ENCODE measurements at places on chromosomes 16 and 17.

- DNase-seq: no peak
Measured at GRCh38 chr17:79163071-79163470, 88.4 kb downstream of the ENGASE start.

- no peak for DNase-seq
Measured at GRCh38 chr16:11188801-11189740, 66.9 kb downstream of the SOCS1 start.

- peak; percentile 76 for DNase-seq
Measured at GRCh38 chr17:45228763-45229539, 7.3 kb downstream of the FMNL1 start.

DNA sequence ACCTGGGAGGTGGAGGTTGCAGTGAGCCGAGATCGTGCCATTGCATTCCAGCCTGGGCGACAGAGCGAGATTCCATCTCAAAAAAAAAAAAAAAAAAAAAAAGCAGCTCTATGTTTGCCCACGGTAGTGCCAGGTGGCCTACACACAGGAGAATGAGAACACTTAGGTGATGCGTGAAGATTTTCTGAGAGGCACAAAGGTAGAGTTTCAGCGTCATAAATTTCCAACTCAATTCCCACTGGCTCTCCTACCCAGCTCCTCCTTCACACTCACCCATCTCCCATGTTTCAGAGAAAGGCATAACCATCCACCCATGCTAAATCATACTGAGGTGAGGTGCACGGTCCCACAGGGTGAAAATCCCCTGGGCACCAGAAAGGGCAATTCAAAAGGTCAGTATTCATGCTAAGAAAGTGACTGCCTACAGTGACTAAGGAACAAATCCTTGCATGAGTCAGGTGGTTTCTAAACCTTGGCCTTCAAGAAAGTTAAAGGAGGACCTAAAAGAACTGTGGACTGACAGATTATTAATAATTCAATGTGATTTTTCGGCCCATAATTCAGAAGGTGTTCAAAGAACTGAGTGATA, 4.8 kb downstream of the DCAKD start:
- DNase-seq: no peak

GRCh38 chr16:51538707-51539498, 387.8 kb upstream of the SALL1 start:
- DNase-seq: peak; percentile 65

DNA sequence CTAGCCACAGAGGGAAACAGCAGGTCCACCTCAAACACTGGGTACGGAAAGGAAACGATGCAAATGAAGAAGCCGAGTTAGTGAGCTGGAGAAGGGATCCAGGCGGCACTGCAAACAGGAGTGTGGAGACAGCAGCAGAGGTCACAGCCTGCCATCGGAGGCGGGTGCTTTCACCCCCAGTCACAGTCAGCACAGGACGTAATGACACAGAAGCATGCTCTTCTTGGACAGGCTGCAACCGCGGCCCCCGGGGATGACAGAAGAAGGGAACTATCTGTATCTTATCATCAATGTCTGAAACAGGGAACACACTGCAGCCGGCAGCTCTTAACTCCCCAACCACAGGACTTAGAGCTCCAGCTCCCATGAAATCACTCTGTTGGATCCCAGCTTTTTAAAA, 16.1 kb upstream of the SLC38A8 start:
- DNase-seq: no peak

Measured in fibroblast of skin of left biceps (primary cell).